ENCODE measurements at places on chromosomes 5 and 9. TPM values are rescaled to one million over a fixed set of nuclear protein-coding genes. Genes with fewer than 3 reads are reported as not detected.

DNA sequence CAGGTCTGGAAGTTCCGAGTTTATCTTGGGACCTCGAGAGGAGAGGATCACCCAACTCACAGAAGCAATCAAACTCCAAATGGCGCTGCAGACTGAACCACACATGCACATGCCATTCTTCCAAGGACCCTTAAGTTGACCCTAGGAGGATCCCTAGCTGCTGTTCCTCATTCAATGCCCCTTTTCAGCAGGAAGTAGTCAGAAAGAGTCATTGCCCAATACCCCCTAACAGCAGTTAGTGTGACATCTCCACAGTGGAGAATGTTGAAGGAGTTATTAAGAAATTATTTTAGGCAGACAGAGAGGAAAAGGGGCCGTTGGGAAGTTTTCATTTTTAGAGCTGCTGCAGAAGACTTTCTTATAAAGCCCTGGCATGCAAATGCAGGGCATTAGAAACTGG, 229.9 kb upstream of the DAB2 start:
- no peak for DNase-seq

DNA sequence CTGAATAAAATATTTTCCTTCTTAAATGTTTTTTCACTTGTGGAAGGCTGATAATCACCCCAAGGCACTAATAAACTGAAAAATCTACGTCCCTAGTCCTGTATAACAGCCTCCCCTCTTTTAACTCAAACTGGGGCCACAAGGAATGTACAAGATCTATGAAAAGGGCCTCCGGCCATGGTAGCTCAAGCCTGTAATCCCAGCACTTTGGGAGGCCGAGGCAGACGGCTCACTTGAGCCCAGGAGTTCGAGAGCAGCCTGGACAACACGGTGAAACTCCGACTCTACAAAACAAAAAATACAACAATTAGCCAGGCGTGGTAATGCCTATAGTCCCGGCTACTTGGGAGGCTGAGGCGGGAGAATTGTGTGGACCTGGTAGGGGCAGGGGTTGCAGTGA, 23.6 kb downstream of the RNF145 start:
- DNase-seq: no peak

DNA sequence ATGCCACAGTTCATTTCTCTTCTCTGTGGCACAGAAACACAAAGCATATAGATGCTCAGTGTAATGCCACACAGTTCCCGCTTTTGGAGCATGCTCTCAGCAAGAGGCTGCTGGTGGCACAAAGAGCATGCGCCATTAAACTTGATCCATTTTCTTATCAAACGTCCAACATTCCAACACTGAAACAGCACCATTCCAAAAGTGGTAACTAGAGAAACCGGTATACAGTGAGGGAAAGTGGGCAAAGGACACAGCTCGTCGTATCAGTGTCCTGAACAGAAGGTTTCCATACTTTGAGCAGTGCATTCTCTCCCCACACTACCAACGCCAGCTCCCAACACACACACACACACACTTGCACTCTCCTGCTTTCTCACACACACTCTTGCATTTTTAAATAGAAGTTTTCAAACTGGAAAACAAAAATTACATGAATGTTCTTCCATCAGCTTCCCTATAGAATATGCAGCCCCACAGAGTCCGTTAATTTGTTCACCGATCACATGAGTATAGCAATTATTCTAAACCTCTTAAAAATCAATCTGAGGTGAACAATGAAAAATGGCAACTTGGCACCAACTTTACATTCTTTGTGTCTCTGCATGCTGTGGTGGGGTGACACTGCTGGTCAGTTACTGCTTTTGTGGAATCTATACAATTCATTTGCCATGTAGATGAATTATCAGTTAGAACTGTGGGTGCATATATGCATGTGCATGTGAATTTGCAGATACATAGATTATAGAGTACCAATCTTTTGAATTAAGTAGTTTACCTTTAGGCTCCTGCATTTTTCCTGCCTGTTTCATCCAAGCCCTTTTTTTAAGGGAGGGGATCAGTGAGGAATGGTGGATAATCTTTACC, 5.7 kb downstream of the NFIB start:
- DNase-seq: no peak

GRCh38 chr9:32387256-32387655, 2.8 kb downstream of the ACO1 start:
- no peak for DNase-seq

- no peak for DNase-seq
Measured at GRCh38 chr5:157326440-157327005, 60.6 kb downstream of the CYFIP2 start.

RALGDS gene
- 92.3 TPM for total RNA-seq

DNA sequence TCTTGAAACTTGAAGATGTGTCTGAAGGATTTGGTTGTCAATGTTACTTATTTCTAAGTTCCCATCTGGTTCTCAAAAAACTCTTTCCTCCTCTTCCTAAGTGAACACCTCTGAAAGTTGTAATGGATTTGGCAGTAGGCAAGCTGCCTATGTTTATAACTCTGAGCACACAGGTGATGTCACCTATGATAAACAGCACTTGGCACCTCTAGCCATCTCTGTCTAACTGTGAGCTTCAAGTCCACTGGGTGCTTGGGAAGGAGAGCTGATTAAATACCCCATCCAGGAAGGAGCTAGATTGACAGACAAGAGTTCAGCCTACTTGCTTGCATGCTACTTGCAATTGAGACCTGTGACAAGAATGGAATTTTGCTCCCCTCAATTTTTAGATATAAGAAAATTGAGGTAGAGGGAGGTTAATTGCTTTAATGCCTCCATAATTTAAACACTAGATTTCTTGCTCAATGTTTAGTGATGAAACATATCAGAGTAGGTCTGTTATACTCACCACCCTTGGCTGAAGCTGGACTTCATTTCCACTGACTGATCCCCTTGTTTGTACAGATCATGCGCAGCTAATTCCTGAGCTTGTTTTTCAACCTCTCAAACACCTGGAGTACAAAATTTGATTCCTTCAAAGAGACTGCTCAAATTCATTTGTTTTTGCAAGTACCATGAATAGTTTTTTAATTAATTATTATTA, 49.9 kb downstream of the PDE4D start:
- no peak for DNase-seq

DNA sequence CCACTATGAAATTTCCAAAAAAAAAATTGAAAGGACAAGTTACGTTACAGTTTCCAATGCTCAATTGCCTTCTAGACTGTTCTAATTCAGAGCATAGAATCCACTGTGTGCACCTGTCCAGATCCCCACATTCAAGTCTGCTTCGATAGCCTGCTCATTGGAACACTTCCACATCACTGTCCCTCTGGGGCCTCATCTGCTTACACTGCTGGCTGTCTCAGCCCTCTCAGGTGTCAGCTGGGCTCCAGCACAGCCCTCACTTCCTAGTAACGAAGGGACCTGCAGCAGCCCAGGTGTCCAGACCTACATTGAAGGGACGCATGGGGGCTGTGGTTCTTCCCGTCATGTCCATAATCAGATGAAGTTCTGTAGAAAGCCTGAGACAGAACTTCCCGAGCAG, 94.3 kb upstream of the EMB start:
- no peak for DNase-seq

DNA sequence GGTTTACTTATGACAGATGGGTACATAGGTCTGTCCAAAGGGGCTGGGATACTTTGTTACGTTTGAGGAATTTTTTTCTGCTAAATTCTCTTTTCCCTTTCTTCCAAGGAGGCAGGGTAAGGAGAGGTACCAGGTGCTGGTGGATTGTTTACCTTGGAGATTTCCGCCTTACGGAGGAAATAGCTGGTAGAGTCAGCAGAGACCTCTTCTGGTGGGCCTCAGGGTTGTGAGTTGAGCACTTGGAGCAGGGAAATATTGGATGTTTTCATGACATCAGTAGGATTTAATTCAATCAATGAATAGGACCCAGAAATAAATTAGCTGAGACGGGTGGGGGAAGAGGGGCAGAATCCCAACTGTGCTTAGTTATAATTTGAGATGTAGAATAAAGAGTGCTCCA, 60.0 kb upstream of the TAF11L2 start:
- DNase-seq: no peak

Data from activated CD4-positive, alpha-beta T cell treated with anti-CD3 and anti-CD28 coated beads, Interleukin-2, amount 10 ng/mL, durations not matched to agents 7 days and 5 days (primary cell).